NCI-H510A (cell line): ENCODE measurements at places on chromosomes 2 and 18.

DNA sequence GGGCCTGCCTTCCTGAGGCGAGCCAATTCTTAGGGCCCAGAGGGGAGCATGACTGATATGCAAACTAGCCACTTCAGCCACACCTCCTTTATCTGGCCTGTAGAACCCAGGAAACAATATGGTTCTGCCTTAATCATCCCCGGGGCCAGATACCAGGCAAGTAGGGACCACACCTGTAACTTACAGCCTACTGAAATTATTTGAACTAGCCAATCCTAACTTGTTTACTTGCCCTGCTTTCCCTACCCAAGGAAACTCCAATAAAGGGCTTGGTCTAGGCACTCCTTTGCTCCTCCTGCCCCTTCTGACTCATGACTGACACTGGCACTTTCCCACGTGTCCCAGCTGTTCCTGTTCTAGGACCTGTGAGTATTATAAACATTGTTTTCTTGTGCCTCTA, 57.6 kb downstream of the MYOM1 start:
- DNase-seq, result no peak

GRCh38 chr2:234858145-234858544, 93.7 kb upstream of the SH3BP4 start:
- no peak for DNase-seq

DNA sequence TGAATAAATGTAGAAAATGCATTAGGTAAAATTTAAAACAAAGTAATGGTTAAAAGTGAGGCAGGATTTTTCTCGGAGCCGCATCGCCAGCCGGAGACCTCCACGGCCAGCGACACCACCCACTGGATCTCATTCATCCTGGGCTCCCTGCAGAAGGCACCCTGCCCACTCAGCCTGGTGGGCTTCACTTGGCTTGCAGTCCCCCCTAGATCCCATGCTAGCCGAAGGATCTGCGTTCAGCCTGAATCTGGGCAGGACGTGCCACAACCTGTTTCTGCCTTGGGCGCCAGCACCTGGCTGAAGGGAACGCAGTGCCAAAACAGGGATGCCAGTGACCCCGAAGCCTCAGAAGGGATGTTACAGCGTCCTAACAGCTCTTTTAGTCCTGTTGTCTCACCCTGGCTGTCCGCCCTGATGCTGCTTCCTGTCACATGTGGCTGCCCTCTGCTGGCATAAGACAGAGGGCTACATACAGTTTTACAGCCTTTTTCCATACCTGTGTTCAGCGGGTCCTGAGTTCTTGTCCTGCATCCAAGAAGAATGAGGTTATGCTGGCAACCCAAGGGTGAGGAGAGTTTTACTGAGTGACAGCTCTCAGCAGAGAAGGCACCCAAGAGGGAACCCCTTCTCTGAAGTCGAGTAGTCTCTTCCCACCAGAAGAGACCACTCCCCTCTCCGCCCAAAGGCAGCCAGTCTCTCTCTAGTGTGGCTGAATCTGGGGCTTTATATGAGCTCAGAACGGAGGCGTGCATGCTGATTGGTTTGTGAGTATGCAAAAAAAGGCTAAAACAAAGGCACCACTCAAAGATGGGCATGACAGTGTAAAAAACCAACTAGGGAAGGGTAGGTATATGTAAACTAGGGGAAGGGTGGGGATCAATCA, 173.1 kb upstream of the GYPC start:
- DNase-seq, result no peak

- no peak for DNase-seq
Observed at GRCh38 chr18:69725855-69726508, 221.7 kb downstream of the CD226 start.

DNA sequence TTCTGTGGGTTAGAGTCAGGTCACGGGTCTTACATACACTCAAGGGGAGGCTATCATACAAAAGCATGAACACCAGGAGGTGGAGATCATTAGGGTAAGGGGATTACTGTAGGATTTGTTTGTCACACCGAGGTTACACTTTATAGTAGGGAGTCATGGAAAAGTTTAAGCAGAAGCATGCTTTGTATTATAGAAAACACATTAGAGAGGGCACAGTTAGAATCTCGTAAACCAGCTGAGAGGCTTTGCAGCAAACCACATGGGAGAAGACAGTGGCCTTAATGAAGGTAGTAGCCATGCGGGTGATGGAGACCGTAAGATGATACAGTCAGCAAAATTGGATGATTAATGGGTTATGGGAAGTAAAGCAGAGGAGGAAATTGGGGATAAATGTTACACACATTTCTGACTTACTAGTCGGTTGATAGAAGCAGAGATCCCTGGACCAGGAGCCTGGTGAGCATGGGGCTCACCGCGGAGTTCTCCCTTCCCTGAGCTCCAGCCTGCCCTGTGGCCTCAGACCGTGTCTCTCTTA, 75.6 kb downstream of the MAPRE2 start:
- no peak for DNase-seq

GRCh38 chr2:190404487-190404886, 3.7 kb upstream of the MFSD6 start:
- DNase-seq, result no peak

DNA sequence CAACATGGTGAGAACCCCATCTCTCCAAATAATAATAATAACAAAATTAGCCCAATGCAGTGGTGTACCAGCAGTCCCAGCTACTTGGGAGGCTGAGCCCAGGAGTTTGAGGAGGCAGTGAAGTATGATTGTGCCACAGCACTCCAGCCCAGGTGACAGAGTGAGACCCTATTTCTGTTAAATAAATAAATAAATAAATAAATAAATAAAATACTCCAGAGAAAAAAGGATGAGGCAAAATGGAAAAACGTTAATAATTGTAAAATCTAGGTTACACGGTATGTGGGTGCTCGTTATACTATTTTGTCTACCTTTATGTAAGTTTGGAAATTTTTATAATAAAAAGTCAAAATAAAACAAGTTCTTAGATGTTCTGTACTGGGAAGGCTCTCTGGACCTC, 8.6 kb upstream of the EMX1 start:
- no peak for DNase-seq

GRCh38 chr2:219125225-219125885, 35.3 kb downstream of the NHEJ1 start:
- DNase-seq, result no peak

GRCh38 chr2:234869164-234869563, 82.7 kb upstream of the SH3BP4 start:
- no peak for DNase-seq

- no peak for DNase-seq
Observed at GRCh38 chr2:85684380-85684779, 9.8 kb upstream of the GNLY start.

- DNase-seq, result no peak
Observed at GRCh38 chr18:62566199-62566598, 43.4 kb downstream of the ZCCHC2 start.

GRCh38 chr2:102486941-102487702, 14.1 kb downstream of the SLC9A4 start:
- no peak for DNase-seq

- no peak for DNase-seq
Observed at GRCh38 chr18:6610466-6610865, 119.0 kb upstream of the ARHGAP28 start.

GRCh38 chr2:236610991-236611821, 41.6 kb downstream of the ACKR3 start:
- DNase-seq, result no peak

- no peak for DNase-seq
Observed at GRCh38 chr2:96551605-96552314, 15.2 kb downstream of the ARID5A start.

DNA sequence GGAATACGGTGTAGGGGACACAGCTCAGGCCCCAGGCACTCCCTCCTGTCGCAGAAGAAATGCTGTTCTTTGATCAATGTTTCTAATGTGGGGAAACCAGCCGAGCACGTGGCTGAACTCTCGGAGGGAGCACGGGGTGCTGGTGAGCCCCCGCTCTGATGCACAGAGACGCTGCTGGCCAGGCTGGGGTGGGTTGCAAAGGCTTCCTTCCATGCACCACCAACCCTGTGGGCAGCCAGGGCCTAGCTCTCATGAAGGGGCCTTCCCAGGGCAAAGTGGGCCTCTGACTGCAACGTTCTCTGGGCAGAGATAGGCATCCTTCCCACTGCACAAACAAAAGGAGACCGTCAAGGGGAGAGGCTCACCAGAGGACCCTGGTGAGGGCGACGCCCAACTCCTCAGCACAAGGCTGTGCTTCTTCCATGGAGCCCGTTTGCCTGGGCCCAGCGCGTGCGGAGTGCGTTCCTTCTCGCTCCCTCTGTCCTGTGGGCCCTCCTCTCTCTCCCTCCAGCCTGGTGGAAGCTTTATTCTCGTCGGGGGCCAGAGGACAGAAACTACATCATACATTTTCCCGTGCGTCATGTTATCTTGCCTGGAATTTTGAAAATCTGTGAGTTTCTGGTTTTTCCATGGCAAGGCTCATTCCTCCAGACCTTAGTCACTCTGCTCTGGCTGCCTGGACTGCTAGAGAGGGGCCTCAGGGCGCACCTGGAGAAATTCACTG, 61.1 kb upstream of the SP3 start:
- DNase-seq, result no peak

DNA sequence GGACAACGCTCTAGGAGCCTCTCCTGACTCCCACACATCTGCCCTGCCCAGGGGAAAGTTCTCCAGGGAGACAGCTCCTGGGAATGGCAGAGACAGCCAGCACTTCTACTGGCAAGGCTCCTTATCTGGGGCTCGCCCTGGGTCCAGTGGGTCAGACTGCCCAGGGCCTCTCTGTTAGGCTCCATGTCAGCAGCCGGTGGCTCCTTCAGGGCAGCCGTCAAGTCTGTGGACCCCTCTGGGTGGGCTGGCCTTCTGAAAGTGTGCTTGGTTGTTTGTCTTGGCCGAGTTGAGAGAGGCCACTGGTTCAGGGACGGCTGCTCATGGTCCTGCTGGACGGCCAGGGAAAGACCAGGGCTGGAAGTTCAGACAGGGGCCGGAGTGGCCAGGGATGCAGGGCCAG, 65.6 kb downstream of the RPIA start:
- no peak for DNase-seq

- no peak for DNase-seq
Observed at GRCh38 chr2:136128366-136128765, 10.4 kb upstream of the CXCR4 start.

- no peak for DNase-seq
Observed at GRCh38 chr18:30342675-30343074, 699.9 kb downstream of the DSC3 start.

DNA sequence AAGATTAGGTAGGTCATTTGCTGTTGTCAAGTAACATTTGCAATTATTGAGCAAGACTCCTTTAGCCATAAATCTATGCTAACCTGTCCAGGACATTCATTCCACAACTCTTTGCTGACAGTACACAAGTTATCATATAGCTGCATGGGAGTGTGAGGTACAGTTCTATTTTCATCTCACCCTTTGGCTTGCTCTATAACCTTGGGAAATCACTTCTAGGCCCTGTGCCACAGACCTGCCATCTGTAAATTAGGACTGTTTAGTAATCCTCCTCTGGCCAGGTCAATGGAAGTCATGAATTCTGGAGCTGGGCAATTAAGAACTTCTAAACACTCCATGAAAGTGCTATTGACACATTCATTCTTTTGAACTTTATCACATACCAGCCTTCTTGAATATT, 34.6 kb upstream of the PAIP2B start:
- no peak for DNase-seq

DNA sequence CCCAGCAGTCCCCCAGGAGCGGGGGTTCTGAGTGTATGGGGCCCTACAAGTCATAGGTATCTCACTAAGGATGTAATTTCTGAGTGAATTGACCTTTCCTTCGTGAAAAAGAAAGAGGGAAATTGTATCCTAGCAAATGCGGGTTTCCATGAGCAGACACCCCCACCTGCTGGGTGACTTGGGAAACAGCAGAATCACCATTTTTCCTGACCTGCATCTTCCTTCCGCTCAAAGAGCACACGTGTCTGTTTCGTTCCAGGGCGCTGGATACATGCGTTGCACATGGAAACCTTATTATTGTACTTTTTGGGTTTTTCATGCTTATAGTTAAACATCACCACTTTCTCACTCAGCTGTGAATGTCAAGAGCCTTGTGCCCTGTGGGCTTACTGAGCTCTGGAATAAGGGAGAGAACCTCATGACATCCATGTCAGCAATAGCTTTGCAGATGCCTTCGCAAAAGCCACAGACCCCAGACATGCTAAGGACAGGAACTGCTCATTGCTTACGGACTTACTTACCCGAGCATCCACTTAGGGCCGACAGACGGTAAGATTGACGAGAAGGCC, 132.8 kb downstream of the TPO start:
- peak; percentile 21 for DNase-seq

DNA sequence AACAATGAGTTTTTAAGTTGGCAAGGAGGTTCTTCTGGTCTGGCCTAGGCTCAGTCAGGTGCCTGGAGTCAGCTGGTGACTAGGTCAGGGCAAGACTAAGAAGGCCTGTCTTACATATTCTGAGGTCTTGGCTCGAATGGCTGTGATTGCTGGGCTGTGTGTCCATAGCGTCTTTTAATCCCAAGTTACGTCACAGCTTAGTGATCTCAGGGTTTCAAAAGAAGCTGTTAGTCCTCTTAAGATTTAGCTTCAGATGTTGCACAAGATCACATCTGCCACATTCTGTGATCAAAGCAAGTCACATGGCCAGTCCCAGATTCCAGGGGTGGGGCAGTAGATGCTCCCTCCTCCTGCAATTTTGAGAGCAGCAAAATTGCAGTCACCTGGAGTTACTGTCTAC, 61.3 kb downstream of the PKP4 start:
- no peak for DNase-seq

- no peak for DNase-seq
Observed at GRCh38 chr2:11118761-11119160, 36.5 kb upstream of the SLC66A3 start.

- no peak for DNase-seq
Observed at GRCh38 chr2:176589825-176590440, 320.7 kb downstream of the MTX2 start.

DNA sequence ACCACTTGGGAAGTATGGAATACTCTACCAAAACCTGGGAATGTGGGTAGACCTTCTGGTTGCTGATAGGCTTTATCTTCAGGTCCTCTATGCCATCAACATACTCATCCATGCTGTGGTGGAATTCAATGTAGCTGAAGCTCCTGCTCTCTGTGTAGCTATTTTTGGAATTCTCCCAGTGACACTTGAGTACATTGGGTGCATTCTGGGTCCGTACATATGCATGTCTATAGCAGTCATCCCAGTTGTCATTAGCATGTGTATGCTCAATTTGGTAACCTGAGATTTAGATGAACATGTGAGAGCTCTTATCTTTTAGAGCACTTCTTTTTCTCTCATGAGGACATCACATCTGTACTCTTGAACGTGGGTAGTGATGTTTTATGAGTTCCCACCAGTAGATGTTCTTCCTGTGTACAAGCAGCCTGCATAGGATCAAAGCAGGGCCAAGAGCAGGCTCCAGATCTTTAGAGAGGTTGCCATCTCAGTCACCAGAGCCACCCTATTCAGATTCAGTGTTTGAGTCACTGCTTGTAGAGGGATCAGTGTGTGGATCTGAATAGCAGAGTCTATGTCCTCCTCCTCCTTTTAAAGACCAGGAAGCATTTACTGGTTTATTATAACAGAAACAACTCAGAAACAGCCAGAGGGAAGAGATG, 65.9 kb downstream of the MGAT5 start:
- peak; percentile 56 for DNase-seq

DNA sequence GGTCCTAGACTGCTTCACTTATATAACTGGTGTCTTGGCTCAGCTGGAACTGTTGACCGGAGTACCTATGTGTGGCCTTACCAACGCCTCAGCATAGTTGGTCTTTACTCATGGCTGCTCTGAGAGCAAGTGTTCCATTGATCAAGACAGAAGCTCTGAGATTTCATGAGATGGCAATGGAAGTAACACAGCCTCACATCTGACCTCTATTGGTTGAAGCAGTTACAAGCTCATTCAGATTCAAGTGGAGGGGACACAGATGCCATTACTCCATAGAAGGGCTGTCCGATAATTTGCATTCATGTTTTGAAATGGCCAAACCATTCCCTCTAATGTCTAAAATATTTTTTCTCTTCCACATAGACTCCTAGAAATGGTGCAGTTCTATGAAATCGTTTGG, 46.4 kb upstream of the STK39 start:
- DNase-seq, result no peak
